ENCODE measurements at places on chromosomes 6 and 20.
A peak's percentile ranks its signal among the peaks of the same experiment; 100 is the strongest.

DNA sequence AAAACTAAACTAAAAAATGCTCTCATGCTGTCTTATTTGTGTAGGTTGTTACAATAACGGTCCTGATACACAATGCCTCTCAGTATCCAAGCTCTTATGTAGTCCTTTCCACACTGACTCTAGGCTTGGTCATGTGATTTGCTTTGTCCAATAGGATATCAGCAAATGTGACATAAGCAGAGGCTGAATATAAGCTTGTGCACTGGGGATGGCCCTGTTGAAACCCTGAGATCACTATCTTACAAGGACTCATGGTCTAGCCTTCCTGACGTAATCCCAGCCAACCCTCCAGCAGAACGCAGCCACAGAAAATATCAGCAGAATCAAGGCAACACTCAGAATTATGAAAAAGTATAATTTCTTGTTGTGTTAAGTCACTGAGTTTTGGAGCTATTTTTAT is 145.1 kb upstream of the CCN2 start:
- DNase-seq: no peak

- DNase-seq: no peak
Measured at GRCh38 chr20:40499391-40499790, 189.6 kb downstream of the MAFB start.

DNA sequence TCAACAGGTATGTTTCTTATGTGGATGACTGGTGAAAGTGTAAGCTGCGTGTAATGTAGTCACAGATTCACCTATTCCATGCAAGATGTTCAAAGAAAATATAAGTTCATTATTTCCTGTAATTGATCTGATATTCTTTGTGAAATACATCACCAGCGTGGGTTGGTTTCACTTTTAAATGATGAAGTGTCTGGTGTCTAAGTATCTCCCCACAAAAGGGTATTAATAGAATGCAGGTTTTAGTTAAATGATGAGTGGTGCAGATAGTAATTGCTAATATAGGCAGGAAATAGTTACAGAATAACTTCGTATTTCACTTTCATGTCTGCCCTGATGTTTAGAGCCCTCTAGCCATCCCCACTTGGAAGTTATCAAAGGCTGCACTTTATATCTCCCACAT is 22.2 kb downstream of the PGBD1 start:
- DNase-seq: no peak

DNA sequence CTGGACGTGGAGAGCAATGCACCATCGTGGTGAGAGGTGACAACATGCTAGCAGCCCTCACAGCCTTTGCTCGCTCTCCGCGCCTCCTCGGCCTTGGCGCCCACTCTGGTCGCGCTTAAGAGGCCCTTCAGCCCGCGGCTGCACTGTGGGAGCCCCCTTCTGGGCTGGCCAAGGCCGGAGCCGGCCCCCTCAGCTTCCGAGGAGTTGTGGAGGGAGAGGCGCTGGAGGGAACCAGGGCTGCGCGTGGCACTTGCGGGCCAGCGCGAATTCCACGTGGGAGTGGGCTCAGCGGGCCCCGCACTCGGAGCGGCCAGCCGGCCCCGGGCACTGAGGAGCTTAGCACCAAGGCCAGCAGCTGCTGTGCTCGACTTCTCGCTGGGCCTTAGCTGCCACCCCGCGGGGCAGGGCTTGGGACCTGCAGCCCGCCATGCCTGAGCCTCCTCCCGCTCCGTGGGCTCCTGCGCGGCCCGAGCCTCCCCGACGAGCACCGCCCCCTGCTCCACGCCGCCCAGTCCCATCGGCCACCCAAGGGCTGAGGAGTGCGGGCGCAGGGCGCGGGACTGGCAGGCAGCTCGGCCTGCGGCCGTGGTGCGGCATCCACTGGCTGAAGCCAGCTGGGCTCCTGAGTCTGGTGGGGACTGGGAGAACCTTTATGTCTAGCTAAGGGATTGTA is 3.8 kb downstream of the GPX6 start:
- no peak for DNase-seq

DNA sequence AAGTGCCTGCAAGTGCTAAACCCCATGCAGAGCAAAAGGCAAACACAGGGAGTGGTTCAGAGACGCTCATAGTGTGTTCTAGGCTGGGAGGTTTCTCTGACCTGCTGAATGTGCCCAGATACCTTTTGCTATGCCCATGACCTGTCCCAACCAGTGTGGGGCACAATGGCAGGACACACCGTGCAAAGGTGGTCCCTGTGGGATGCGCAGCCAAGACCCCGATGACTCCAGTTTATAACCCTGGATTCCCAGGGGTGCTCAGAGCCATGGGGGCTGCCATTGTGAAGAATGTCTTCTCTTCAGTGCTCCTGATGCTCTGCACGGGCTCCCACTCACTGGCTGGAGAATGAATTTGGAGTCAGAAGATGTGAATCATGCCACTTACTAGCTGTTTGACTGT is 2.2 kb upstream of the NINL start:
- no peak for DNase-seq

DNA sequence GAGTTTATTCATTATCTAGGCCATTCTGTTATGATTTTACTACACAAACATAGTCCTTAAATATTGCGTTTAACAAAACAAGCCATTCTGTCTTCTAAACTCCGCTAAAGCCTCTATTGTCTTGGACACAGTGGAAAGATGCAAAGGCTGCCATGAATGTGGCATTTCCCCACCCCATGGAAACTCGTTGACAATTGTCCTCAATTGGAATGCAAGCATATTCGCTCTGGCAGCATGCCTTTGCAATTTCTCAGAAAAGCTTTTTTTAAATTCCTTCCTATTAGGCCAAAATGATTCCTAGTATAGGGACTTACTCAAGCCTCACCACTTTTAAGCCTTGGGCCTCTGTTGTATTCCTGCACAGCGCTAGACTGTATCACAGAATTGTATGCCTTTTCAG is 22.8 kb downstream of the OR2A4 start:
- no peak for DNase-seq

DNA sequence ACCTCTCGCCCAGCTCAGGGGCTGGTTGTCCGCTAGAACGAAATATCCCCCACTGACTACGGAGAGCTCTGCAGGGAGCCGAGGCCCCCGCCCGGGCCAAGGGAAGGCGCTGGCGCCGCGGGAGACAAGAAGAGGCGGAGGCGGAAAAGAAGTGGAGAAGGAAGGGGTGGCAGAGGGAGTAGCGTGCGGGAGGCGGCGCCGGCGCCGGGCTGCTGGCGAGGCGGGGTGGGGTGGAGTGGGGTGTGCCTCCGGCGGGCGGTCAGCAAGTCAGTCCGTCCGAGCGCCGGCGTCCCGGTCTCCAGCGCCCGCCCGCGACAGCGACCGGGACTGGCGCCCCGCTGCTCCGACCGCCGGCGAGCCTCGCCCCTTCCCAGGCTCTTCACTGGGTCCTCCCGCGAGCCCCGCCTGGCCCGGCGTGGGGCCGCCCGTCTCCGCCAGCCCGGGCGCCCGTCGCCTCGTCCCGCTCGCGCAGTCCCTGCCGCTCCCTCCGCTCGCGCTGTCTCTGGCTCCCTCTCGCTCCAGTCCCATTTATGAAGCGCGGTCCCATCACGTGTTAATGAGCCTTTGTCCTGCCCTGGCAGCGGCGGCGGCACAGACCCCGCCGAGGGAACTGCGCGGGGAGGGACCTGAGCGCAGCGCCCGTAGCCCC is at the start of gene CNR1:
TSS of gene CNR1 (minus strand) at position 504 of the 649 bp plus-strand sequence. CDS start 21,073 bp downstream, outside the sequence.
- peak; percentile 36 for DNase-seq

DNA sequence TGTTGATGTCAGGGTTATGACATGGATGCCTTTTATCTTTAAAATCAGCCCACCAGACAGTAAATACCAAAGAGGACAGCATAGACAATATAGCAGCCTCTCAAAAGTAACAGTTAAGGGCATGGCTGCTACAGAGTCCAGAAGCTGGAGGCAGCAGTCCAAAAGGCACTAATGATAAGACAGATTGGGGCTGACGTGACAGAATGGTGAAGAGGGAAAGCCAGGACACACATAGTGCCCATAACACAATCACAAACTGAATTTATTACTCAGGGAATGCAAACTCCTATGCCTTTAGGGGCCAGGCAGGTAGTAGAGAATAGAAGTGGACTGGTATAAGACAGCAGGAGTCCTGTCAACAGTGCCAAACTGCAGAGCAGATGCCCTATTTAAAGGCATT is 40.7 kb downstream of the TP53INP2 start:
- no peak for DNase-seq

- no peak for DNase-seq
Measured at GRCh38 chr6:47917202-47917601, 135.4 kb downstream of the OPN5 start.

DNA sequence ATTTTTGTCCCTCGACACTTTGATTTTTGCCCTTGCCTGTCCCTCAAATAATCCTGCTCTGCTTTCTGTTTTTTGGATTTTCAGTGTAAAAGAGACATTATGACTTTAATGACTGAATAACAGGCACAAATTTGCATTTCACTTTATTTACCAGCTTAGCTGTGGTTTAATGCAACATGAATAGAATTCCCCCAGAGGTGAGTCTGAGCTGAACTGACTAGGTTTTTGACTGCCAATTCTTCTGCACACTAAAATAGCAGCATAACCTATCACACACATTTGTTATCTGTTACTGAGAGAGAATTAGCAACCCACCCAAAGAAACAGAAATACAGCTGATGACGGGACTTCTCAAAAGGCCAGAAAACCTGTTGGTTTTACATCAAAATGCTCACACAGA is 3.9 kb upstream of the RBM24 start:
- DNase-seq: no peak

Data from NCI-H2107 (cell line).